ENCODE measurements at places on chromosomes 2 and 18.

DNA sequence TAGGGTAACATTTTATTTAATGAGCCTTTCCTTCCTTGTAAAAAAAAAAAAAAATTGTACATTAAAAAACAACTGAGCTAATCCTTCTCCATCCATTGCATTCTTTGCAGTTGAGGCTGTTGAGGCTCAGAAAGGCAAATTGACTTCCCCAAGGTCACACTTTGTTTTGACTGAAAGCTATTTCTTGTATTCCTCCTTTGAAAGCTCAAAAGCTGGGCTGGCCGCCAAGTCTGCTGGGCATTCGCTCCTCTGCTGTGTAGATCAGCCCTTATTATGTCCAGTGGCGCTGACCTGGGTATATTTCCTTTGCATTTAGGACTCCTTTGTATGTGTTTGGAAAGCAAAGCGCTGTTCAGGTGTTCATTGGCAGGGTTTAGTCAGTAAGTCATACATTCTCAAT lies 44.0 kb downstream of the SGPP2 start:
- DNase-seq = no peak

DNA sequence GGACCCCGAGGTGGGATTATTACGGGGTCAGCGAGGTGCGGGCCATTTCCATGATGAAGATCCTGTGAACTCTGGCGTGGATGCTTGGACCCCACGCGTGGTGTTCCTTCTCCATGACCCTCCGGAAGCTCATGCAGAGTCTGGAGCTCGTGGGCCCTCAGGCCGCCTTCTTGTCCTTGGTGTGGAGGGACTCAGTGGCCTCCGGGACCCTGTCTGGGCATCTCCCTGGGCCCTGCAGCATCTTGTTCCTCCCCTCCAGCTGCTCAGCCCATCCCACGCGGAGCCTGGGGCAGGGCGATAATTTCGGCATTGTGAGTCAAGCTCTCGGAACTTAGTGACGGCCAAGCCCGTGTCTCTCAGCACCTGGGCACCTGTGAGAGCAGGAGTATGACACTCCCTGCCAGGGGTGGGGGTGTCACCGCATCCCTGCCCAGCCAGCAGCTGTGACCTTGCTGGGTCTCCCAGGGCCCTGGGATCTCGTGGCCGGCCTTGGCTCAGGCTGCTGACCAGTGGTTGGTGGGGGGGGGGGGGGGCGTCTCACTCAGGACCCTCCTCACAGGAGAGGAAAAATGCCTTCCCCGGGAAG lies 24.6 kb downstream of the RTP5 start:
- DNase-seq = no peak

DNA sequence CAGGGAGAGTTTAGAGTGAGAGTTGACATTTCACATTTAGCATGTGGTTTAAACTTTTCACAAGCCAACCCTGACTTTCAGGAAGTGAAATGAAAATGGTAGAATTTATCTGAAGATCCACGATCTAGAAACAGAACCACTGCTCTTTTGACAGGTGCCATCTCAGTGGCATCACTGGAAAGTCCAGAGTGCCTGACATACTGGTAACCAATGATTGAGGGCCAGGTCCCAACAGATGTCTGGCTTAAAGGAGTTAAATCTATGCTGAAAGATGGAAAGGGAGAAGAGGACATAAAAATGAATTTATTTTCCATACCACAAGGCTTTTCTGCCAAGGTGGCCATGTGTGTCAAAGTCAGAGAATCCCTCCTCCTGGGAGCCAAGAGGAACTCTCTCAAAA lies 2.7 kb downstream of the IL36G start:
- no peak for DNase-seq

- no peak for DNase-seq
These were observed 11.9 kb downstream of the TWIST2 start for GRCh38 chr2:238859636-238860347.

DNA sequence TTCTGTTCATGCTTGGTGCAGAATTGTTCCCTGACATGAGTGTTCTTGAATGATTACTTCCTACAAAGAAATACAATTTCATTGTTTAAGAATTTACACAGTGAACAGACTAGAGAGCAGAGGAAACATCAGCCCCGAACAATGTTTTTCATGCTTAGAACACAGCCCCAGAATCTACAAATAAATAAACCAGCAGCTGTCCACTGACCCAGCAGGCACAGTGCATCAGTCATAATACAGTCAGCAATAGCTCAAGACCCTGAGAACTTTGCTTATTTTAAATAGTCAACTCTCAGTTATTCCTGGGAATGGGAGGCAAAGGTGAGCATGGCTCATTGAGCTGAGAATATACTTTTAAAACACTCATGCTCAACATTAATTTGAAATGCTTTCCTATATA lies 38.4 kb downstream of the XIRP2 start:
- DNase-seq = no peak

DNA sequence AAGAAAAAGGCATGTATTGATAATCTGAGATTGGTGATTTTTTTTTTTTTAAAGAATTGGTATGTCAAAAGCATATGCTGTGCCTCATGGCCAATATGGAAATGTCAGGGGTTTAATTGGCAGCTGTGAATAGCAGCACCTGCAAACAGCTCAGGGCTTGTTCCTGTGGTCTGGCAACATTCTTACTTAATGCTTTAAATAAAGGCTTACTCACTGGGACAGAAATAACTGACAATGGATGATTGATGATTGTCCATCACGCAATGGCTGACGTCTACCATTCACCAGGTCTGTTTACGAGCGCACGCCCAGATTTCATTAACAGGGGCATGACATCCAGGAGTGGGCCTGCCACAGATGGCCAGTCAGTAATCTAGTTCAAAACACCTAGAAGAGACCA lies 66.7 kb downstream of the ETAA1 start:
- no peak for DNase-seq

DNA sequence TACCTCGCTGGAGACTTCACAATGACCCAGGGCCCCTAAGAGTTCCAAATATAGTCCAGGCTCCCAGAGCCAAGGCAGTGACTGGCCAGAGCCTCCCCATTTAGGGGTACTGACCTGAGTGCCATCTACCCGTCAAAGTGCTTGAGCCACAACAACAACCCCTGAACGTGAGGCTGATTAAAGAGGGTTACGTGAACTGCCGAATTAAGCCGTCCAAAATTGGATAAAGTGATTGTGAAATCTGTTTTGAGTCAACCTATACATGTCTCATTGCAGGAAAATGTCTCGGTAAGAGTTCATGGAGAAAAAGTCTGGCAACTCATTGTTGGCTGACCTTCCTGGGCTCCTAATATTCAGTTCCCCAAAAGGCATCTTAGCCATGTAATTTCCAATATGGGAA lies 116.3 kb downstream of the TTC32 start:
- no peak for DNase-seq

- no peak for DNase-seq
These were observed 305.2 kb downstream of the CDH2 start for GRCh38 chr18:27871726-27872125.

DNA sequence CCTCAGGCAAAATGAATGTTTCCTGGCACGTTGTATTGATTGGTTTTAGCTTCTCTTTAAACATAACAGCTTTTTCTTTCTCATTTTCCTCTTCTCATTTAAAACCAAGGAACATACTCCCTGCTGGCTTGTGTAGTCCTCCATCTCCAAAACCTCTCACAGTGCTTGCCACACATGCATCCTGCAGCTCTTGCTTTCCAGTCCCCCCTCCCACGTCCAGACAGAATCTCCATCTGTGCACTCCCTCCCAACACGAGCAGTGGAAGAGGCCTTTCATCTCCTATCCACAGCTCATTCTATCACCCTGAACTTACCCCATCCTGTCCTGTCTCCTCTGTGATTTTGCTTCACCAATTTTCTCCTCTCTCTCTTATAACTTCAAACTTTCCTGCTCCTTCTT lies 99.6 kb upstream of the THSD7B start:
- no peak for DNase-seq

GRCh38 chr2:42693688-42694479 lies 70.1 kb downstream of the OXER1 start:
- DNase-seq = no peak

DNA sequence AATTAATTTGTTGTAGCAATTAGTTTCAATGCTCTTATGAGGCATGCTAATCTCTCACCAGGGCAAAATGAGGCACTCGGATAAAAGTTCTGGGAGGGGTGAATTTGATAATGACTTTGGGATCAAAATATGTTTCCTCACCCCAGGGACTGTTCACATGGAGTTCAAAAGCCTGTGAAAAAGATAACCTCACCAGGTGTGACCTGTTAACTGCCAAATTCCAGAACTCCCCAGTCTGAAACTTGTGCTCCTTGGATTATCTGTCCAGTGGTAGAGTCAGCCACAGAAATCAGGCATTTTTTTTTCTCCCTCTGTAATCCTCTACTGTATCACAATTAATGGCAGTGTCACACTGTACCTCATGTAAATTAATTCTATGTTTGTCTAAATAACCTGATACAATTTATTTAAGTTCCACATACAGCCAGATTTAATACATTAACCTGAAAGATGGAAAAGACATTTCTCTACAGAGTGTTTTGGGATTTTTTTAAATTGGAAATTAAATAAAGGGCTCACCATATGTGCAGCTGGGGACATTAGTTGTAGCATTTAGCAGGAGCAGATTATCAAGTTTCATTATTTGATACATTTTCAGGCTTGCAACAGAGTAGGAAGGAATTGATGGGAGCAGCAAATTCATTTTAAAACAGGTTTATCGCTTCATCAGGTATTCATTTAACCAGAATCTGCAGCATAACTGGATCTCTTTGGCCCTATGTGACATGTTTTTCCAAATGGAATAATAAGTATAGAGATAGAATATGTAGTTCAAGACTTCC lies 191.2 kb downstream of the VWC2L start:
- no peak for DNase-seq

DNA sequence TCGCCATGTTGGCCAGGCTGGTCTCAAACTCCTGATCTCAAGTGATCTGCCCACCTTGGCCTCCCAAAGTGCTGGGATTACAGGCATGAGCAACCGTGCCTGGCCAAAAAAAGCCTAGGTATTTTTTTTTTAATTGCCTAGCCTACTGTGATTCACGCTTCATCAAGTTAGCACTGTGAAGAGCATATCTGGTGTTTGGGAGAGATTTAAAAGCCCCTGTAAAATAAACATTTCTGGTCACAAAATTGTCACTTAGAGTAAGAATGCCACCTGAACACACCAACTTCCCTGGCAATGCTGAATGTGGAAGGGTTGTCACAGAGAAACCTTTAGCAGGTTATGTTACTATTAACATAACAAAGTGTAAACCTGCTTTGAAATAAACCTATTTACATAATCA lies 39.7 kb upstream of the CHAC2 start:
- no peak for DNase-seq

DNA sequence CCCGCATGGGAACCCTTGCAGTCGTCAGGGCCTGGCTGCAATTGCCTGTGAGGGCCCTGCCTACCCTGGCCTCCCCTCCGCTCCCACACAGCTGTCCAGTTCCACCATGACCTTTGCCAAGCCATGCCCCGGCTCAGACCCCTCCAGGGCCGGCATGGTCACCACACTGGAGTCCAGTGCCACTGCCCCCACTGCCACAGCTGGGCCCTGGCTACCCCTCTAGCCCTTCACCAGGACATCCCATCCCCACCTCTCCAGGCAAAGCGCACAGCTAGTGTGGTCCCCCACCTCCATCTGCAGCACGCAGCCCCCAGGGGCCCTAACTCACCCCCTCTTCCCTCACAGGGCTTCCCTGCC lies 70.3 kb upstream of the SMAD7 start:
- DNase-seq = no peak

DNA sequence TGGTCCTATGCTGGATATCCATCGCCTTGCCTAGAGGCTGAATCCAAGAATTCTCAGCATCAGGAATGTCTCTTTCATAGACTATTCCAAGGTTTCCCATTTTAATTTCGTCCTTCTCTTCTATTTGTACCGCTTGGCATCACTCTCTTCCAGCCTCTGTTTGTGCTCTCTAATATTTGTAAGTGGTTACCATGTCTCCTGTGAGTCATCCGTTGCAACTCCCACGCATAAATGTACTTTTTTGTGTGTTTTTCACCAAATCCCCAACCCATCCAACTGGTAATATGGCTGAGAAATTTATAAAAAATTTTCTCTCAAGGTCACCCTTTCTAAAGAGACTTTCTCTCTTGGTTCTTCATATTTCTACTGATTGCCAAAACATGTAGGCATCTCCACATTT lies 21.8 kb downstream of the COLEC12 start:
- no peak for DNase-seq

- DNase-seq = no peak
These were observed 53.2 kb upstream of the UBE2E3 start for GRCh38 chr2:180927030-180927686.

DNA sequence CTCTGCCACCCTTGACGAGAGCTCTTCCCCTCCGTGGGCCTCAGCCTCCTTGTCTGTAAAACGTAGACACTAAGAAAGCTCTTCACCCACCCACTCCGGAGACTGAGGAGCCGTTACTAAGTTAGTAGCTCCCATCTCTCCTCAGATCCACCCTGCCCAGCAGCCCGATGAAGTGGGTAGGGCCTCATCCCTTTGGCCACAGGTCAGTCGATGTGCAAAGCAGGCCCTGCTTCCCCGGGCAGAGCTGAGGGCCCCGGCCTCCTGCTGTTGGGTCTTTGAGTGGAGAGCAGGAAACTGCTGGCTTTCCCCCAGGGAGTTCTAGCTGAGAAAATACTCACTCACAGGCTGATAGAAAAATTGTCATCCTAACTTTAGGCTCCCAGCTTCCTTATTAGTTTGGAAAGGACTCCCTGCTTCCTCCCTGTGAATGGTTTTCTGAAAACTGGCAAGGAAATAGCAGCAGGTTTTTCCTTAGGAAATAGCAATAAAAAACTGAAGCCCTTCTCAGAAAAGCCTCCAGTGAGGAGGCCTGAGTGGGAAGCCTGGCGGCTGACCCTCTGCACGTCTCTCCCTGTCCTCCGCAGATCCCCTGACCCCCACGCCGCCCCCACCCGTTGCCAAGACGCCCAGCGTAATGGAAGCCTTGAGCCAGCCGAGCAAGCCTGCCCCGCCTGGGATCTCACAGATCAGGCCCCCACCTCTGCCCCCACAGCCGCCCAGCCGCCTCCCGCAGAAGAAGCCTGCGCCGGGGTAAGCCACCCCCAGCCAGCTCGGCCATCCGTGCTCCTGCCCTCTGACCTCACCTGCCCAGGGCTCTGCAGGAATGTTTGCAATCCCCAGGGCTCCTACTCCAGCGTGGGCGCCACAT lies 30.2 kb downstream of the ITGB1BP1 start:
- DNase-seq = no peak

- DNase-seq = no peak
These were observed 208.2 kb downstream of the SPP2 start for GRCh38 chr2:234258562-234259141.

DNA sequence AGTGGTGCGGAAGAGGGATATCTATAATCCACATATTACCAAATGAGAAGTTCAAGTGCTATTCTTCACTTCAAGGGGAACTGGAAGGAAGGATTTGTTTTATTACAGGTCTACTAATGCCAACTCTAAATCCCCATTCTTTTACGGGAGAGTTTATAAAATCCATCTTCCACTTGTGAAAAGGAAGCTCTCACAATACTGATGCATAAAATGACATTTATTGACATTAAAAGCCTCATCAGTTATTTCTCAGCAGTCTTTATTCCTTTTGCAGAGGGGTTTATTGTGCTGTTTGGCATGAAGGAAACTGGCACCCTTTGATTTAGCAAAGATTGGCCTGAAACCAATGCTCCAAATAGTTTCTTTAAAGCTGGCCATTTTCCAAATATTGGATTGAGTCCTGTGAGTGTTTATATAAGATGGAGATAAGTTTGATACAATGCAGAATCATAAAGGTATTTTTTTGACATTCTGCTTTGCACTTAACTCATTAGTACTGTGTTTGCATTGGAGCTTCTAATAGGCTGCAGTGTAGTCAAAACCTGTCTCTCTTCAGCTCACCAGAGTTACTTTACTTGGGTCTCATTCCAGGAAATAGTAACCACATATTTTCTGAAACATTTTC lies 26.6 kb downstream of the LRP1B start:
- DNase-seq = no peak

All from effector CD4-positive, alpha-beta T cell (primary cell).